ENCODE measurements at places on chromosomes 5 and 9.

DNA sequence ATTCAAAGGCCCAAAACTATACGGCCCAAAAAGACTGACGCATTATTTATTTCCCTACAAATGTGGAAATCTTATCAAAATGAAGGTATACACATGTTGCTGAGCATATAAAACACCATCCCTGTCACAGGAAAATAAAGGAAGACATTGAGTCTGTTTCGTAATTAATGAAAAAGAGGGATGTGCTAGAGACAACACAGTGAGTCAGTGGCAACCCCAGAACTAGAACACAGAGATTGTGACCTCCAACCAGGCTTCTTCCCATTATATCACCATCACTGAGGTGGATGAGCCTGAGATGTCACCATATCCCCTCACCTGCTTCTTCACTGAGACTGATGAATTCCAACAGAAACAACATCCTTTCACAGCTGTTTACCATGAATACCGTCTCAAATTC, 3.8 kb downstream of the NDUFA8 start:
- DNase-seq: no peak

GRCh38 chr5:116130471-116130870, 45.6 kb downstream of the COMMD10 start:
- DNase-seq: no peak

DNA sequence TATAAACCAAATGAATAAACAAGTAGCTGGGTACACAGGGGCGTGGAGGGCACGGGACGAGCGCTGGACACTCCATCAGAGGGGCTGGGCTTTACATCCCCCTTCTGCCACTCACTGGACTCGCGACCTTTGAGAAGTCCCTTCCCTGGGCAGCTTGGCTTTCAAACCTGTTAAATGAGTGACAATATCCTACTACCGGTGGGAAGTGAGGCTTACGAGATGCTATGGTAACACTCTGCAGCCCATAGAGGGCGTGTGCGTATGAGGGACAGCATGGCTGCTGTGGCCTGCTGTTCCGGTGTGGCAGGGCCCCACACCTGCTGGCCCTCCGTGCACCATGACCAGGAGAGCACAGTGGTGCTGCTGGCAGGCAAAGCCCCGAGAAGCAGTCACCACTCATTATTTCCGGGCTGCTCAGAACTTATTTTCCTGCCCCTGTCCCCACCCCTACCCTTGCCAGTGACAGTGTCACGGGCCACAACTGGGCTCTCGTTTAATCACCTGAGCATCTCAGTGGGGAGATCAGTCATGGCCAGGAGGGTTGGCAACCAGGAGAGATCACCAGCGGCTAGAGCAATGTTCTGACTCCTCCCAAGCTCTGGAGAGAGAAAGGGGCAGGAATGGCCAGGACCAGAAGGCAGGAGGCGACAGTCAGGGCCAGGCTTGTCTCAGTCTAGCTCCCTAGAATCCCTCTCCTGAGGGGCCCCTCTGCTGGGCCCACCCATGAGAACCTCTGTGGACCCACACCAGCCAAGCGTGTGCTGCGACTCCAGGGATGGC, 10.5 kb downstream of the CLTB start:
- no peak for DNase-seq

- peak; percentile 81 for DNase-seq
Observed at GRCh38 chr5:67206929-67207328, 10.3 kb upstream of the CD180 start.

DNA sequence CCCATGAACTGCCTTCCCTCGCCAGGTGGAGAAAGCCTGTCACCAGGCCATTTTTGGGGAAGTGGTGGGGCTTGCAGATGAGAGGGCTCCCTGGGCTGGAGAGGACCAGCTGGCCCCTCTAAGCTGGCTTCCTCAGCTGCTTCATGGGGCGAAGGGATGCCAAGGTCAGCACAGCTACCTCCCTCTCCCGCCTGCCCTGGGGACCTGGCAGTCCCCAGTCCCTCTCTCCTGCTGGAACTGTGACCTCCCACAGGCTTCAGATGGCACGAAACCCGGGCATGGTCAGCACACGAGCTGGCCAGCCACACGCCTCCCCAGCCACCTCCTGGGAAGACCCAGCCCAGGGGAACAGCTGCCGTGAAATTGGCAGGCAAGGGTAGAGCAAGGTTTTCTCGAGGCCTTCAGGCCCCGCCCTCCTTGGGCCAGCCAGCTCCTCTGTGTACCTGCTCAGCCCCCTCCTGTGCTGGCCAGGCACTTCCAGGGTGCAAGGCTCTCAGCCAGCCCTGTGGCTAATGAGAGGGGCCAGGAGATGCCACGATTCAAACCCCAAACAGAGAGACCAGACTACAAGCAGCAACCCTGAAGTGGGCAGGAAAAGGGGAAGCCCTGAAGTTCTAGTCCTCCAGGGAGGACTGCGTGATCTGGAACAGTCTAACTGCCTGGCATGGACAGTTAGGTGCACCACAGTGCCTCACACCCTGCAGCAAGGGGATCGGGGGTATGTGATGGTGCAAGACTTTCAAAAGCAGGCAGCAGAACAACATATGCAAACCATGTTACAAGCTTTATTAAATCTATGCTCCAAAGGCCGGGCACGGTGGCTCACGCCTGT, 12.9 kb downstream of the PLPP7 start:
- no peak for DNase-seq

GRCh38 chr5:154966081-154966841, 25.4 kb downstream of the MRPL22 start:
- DNase-seq: no peak

GRCh38 chr5:77298146-77298545, 87.7 kb downstream of the PDE8B start:
- DNase-seq: no peak

GRCh38 chr9:72217306-72217842, 68.1 kb downstream of the GDA start:
- no peak for DNase-seq

DNA sequence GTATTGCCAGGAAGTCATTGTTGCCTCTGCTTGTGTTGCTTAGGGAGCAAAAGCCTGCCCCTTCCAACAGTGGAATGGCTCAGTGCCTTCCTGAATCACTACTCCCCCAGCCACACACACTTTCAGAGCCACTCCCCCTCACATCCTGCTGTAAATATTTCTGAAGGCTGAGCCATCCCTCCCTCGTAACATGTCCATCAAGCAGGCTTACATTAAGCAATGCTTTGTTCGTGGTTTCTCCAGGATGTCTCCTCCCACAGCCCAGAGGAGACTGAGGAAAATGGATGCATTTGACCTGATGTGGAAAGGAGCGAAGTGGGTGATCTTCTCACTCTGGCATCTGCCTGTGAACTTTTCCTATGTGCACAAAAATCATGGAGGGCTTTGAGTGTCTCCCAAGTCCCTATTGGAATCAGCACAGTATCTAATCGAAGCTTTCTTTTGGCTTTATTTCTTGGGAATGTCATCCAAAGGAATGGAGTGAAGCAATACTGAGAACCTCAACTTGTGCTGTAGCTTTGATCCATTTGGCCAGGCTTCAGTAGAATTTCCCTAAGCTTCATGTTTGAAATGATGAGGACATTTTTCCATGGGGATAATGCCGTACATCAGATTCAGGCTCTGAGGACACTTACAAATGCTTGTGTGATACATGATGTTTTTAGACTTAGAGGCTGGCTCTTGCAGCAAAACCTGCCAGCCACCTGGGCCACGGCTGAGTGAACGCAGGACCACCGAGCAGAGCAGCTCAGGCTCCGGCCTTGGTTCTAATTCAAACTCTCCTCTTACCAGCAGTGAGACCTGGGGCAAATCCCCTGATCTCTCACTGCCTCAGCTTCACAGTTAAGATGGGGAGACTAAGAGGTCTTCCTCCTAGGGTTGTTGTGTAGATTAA, 389.1 kb downstream of the ENC1 start:
- no peak for DNase-seq

DNA sequence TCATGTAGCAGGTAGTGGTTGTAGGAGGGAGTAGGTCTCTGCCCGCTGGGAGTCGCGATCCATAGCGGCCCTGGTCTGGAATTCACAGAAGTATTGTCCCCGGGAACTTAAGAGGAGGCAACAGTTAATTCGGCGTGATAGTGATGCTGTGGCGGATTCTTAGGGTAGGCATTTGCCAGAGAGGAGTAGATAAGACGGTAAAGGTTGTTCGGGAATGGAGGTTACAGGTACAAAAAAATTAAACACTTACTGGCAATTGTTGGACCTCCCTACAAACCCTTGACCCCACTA, 679 bp downstream of the SMC5 start:
- no peak for DNase-seq

DNA sequence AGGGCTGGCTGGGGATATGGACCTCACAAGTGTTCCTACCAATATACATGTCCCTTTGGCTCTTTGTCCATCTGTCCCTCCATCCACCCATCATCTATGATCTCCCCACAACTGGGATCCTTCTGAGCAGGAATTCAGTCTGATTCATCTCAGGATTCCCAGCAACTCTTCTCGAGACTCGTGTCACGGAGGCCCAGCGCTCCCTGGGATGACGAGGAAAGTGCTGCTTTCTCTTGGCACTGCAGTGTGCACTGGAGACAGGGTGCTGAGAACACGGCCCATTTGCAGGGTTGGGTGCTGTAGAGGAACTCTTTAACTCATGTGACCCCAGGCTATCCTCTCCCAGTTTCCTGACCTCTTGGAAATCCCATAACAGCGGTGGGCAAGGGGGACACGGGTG, 72.9 kb downstream of the ANGPTL2 start:
- DNase-seq: no peak

DNA sequence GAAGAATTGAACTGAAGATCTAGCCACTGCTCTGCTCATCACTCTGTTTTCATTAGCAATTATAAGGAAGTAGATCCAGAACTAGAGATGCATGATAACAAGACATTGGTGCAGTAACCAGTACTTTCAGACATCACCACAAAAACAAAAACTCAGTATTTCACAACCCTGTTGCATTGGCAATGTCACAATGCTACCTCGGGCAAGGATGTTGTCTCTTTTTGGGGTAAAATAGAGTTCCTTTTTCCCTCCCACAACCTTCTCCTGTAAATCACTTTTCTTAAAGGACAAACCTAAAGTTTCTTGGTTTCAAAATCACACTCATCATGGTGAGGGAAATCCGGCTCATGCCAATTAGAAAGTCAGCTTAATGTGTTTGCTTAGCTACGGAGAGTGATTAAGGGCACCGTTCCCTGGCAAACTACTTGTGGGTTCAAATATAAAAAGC, 420.1 kb upstream of the MEF2C start:
- DNase-seq: no peak

GRCh38 chr5:136538534-136538933, 173.2 kb upstream of the TRPC7 start:
- no peak for DNase-seq

- no peak for DNase-seq
Observed at GRCh38 chr9:61673247-61673646, 483.4 kb downstream of the SPATA31A7 start.

- no peak for DNase-seq
Observed at GRCh38 chr5:34439601-34440000, 216.5 kb upstream of the RAI14 start.

- DNase-seq: no peak
Observed at GRCh38 chr5:55051357-55051756, 27.3 kb downstream of the GZMK start.

GRCh38 chr5:177440990-177441780, 5.4 kb upstream of the PRR7 start:
- DNase-seq: no peak

- DNase-seq: no peak
Observed at GRCh38 chr9:134731497-134732391, 90.1 kb downstream of the COL5A1 start.

DNA sequence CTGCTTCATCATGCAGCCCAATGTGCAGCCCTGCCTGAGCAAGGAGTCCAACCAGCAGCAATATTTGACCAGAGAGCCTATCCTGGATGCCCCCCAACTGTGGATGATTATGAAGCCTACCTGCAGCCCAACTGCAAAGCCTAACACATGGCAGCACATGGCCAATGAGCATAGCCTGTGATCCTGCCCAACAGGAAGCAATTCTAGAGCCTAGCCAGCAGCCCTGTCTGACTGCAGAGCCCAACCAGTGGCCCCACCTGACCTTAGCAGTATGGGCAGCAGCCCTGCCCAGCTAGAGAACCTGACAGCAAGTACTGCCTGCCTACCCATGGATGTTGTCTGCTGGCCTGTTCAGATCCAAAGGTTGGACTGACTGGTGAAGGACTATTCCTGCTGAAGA, 97.3 kb upstream of the SH3GL2 start:
- no peak for DNase-seq

Measured in naive thymus-derived CD4-positive, alpha-beta T cell (primary cell).